ENCODE measurements at places on chromosomes 11 and 22.

- peak; percentile 53 for DNase-seq
These were observed 6.5 kb downstream of the ARSA start for GRCh38 chr22:50621356-50621880.

GRCh38 chr11:44359162-44359561 is 49.2 kb upstream of the ALX4 start:
- no peak for DNase-seq

- no peak for DNase-seq
These were observed 169.0 kb downstream of the TBC1D22A start for GRCh38 chr22:46931414-46931813.

GRCh38 chr22:25645266-25645665 is 80.8 kb downstream of the GRK3 start:
- DNase-seq, result no peak

DNA sequence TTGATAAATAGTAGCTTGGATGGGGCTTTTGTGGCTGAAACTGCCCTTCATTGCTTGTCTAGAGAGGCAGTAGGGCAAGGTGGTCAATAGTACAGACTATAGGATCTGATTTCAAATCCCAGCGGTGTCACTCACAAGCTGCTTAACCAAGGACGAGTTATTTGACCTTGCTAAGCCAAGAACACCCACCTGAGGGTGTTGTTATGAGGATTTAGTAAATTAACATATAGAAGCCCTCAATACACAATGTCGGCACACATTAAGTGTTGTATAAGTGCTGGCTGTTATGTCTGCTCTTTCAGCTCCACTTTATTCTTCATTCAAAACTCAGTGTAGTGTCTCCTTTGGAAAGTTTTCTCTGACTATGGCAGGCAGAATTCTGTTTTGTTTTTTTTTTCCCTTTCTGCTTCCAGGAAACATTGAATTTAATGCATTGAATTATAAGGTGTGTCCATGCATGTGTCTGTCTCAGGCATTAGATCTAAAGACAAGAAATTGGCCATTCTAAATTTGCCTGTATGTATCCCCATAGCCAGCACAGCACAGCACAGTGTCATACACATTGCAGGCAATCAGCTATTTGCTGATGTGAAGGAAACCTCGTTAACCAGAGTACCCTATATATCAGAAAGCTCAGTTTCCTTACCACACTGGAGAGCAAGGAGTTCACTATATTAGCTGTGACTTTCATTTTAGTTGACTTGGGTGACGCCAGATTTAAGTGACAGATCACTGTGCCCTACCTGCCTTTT is 212.1 kb downstream of the NELL1 start:
- no peak for DNase-seq

GRCh38 chr22:44625981-44626687 is 75.9 kb upstream of the PRR5 start:
- DNase-seq, result peak; percentile 81
